ENCODE measurements at places on chromosomes 6 and 20. TPM values are rescaled to one million over a fixed set of nuclear protein-coding genes. Genes with fewer than 3 reads are reported as not detected.
A peak's percentile ranks its signal among the peaks of the same experiment; 100 is the strongest.

- no peaks in the 10 kb centered on the region for H3K27me3 ChIP-seq
- H3K4me3 ChIP-seq, result no peak overlapping the region
- H3K4me1 ChIP-seq, result no peaks in the 10 kb centered on the region
These were observed 4.5 kb downstream of the CCN6 start for GRCh38 chr6:112058243-112059032.

Gene DTD1
- total RNA-seq, result 35.6 TPM

DNA sequence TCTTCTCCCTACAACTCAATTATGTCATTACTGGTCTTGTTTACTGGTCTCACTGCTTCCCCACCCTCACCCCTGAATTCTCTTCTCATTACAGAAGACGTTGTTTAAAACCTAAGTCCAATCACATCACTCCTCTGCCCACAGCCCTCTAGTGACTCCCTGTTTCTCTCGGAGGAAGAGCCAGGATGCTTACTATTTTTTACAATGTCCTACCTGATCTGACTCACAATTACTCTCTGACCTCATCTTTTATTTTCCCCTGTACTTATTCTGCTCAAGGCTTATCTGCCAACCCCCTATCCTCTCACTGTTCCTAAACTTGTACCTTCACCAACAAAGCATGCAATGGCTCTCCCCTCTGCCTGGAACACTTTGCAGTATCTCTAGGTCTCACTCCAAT lies 400.4 kb upstream of the PTCHD4 start:
- H3K27ac ChIP-seq, result no peak overlapping the region
- no peaks in the 10 kb centered on the region for H3K36me3 ChIP-seq
- H3K4me3 ChIP-seq, result no peak overlapping the region
- no peaks in the 10 kb centered on the region for H3K4me1 ChIP-seq
- DNase-seq, result no peak

Gene HRH3
- not detected for total RNA-seq

Gene FERMT1
- total RNA-seq, result under 0.01 TPM

DNA sequence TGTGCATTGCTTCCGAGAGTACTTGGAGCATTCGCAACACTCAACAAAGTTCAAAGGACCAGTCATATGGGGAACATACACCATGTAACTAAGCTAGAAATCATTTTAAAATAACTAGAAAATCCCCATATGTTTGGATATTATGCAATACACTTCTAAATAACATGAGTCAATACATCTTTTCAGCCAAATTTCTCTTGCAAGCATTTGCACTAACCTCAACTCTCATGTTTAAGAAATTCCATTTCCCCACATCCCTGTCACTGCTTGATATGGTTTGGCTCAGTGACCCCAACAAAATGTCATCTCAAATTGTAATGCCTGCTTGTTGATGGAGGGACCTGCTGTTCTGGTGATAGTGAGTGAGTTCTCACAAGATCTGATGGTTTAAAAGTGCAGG lies 85.7 kb upstream of the CST7 start:
- no peaks in the 10 kb centered on the region for H3K27me3 ChIP-seq
- no peak overlapping the region for H3K4me3 ChIP-seq
- no peaks in the 10 kb centered on the region for H3K36me3 ChIP-seq

GRCh38 chr6:131136021-131136786 lies 937 bp downstream of the AKAP7 start:
- peak overlapping the region; percentile 82 for H3K4me3 ChIP-seq
- no peaks in the 10 kb centered on the region for H3K36me3 ChIP-seq
- DNase-seq, result peak; percentile 28
- peaks cover 4% of the 10 kb centered on the region for H3K4me1 ChIP-seq

DNA sequence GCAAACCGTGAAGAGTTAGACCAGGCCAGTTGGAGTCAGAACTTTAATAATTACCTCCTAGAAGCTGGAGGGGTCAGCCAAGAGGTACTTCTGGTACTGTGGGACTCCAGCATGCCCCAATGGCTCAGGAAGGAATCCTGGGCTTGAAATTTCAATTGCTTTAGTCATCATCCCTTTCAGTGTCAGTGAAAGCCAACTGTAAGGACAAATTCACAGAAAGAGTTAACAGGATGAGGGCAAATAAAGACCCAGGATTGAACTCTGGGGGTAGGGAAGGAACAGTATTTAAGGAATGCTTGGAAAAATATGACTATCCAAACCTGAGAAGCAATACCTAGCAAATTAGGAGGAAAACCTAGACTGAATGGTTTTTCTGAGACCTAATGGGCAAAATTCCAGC lies 735.1 kb upstream of the MARCKS start:
- no peak overlapping the region for H3K27ac ChIP-seq

DNA sequence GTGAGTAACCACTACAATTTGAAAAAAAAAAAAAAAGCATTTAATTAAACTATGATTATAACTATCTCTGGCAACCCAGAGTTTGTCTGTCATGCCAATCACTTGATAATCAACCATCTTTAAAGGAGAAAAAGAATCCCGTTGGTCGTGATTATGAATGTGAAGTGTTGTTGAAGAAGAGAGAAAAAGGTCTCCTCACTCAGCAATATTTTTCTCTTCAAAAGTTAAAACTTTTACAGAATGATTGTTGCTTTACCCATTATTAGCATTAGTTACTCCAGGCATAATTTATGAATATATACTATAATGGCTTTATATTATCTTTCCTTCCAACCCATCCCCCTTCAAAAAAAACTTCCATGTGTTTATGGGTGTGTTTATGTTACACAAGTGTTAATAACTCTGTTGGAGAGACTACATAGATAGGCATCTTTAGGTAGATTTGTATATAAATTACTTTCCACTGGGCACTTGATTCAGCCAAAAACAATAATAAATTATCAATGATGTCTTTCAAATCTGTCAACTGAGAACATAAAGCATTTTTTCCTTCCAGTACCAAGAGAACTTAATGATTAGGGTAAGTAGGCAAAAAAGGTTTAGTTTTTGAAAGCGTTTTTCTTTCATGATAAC lies 5.1 kb downstream of the BMP5 start:
- H3K36me3 ChIP-seq, result no peaks in the 10 kb centered on the region
- no peak overlapping the region for H3K4me3 ChIP-seq
- no peaks in the 10 kb centered on the region for H3K27me3 ChIP-seq
- no peak for DNase-seq
- H3K4me1 ChIP-seq, result no peaks in the 10 kb centered on the region

- H3K4me3 ChIP-seq, result no peak overlapping the region
- DNase-seq, result peak; percentile 22
- no peaks in the 10 kb centered on the region for H3K36me3 ChIP-seq
- no peaks in the 10 kb centered on the region for H3K27me3 ChIP-seq
- H3K4me1 ChIP-seq, result no peaks in the 10 kb centered on the region
These were observed 360.4 kb upstream of the JARID2 start for GRCh38 chr6:14885498-14885897.

- H3K27me3 ChIP-seq, result peaks cover 2% of the 10 kb centered on the region
- no peaks in the 10 kb centered on the region for H3K36me3 ChIP-seq
- H3K4me1 ChIP-seq, result no peaks in the 10 kb centered on the region
- no peak overlapping the region for H3K4me3 ChIP-seq
- no peak for DNase-seq
These were observed 6.8 kb downstream of the PROKR2 start for GRCh38 chr20:5309971-5310370.

Gene SOX18
- total RNA-seq, result 116 TPM

Gene KHDRBS2
- total RNA-seq, result 7.3 TPM

DNA sequence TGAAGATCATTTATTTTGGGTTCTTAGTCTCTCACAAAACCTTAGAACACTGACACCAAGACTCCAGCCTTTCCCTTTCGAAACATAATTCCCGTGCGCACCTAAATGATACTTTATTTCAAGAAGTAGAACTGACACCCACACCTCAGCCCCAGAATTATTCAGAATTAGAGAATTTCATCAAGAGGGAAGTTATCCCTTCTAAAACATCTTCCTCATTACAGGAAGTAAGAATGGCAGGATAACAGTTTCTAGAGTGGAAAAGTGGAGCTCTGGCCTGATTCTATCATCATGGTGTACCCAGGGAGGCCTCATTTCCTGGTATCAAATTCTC lies 1.4 kb upstream of the SRXN1 start:
- no peak overlapping the region for H3K27ac ChIP-seq
- no peaks in the 10 kb centered on the region for H3K4me1 ChIP-seq
- no peak for DNase-seq
- H3K27me3 ChIP-seq, result no peaks in the 10 kb centered on the region

GRCh38 chr6:135876058-135876457 lies 24.6 kb downstream of the PDE7B start:
- no peaks in the 10 kb centered on the region for H3K4me1 ChIP-seq
- no peaks in the 10 kb centered on the region for H3K36me3 ChIP-seq
- no peak for DNase-seq
- H3K27ac ChIP-seq, result no peak overlapping the region

Gene GTSF1L
- total RNA-seq, result not detected

DNA sequence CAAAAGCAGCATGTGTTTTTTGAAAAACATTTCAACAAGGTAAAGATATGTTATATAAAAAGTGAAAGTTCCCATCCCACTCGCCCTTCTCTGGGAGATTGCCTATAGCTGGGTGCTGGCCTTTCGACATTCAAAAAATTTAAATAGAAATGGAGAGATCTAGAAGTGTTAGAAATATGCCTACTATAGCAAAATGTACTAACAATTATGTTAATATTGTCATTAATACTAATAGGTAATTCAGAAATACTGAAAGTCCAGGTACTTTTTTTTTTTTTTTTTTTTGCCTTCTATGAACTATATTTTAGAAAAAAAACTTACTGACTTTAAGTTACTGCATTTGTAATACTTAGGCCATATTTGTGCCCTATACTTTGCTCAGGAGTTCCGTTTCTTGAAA lies 87.1 kb downstream of the SESN1 start:
- peak overlapping the region; percentile 60 for H3K4me3 ChIP-seq
- H3K27ac ChIP-seq, result peak overlapping the region; percentile 97
- no peak for DNase-seq
- H3K36me3 ChIP-seq, result no peaks in the 10 kb centered on the region
- no peaks in the 10 kb centered on the region for H3K27me3 ChIP-seq

DNA sequence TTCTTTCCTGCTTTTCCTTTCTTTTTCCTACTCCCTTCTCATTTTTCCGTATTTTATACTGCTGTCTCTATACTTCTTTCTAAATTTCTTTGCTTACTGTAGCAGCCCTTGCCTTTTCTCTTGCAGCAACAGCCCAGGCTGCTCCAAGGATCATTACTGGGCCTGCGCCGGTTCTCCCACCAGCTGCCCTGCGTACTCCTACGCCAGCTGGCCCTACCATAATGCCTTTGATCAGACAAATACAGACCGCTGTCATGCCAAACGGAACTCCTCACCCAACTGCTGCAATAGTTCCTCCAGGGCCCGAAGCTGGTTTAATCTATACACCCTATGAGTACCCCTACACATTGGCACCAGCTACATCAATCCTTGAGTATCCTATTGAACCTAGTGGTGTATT lies 148.8 kb downstream of the QKI start:
- no peaks in the 10 kb centered on the region for H3K36me3 ChIP-seq
- no peak for DNase-seq
- H3K4me1 ChIP-seq, result no peaks in the 10 kb centered on the region

- no peak overlapping the region for H3K4me3 ChIP-seq
- no peak overlapping the region for H3K27ac ChIP-seq
- no peaks in the 10 kb centered on the region for H3K27me3 ChIP-seq
- H3K36me3 ChIP-seq, result no peaks in the 10 kb centered on the region
- DNase-seq, result no peak
These were observed 270.7 kb upstream of the TAB2 start for GRCh38 chr6:149046822-149047246.

Gene ARG1
- total RNA-seq, result not detected

GRCh38 chr20:40682104-40682981 lies 6.7 kb downstream of the MAFB start:
- H3K4me3 ChIP-seq, result no peak overlapping the region
- no peak for DNase-seq
- H3K36me3 ChIP-seq, result no peaks in the 10 kb centered on the region
- no peak overlapping the region for H3K27ac ChIP-seq
- no peaks in the 10 kb centered on the region for H3K4me1 ChIP-seq
- no peaks in the 10 kb centered on the region for H3K27me3 ChIP-seq

Gene TSPO2
- total RNA-seq, result not detected

GRCh38 chr6:45630314-45630713 lies 252.6 kb upstream of the SUPT3H start:
- H3K36me3 ChIP-seq, result no peaks in the 10 kb centered on the region
- no peak for DNase-seq
- H3K27ac ChIP-seq, result no peak overlapping the region
- no peak overlapping the region for H3K4me3 ChIP-seq
- no peaks in the 10 kb centered on the region for H3K4me1 ChIP-seq

Gene LAMA2
- 154 TPM for total RNA-seq

- no peaks in the 10 kb centered on the region for H3K27me3 ChIP-seq
- DNase-seq, result no peak
These were observed 14.4 kb downstream of the DACT2 start for GRCh38 chr6:168305096-168305749.

Gene MYH7B
- total RNA-seq, result 0.41 TPM

- DNase-seq, result no peak
- no peaks in the 10 kb centered on the region for H3K4me1 ChIP-seq
- no peaks in the 10 kb centered on the region for H3K27me3 ChIP-seq
- H3K27ac ChIP-seq, result no peak overlapping the region
- H3K36me3 ChIP-seq, result no peaks in the 10 kb centered on the region
These were observed 374.3 kb upstream of the GJE1 start for GRCh38 chr6:141758430-141758829.

Gene NKAIN4
- total RNA-seq, result not detected

GRCh38 chr20:10963717-10964266 lies 290.0 kb upstream of the JAG1 start:
- no peaks in the 10 kb centered on the region for H3K36me3 ChIP-seq
- peak overlapping the region; percentile 30 for H3K27ac ChIP-seq
- H3K4me1 ChIP-seq, result no peaks in the 10 kb centered on the region
- no peaks in the 10 kb centered on the region for H3K27me3 ChIP-seq

DNA sequence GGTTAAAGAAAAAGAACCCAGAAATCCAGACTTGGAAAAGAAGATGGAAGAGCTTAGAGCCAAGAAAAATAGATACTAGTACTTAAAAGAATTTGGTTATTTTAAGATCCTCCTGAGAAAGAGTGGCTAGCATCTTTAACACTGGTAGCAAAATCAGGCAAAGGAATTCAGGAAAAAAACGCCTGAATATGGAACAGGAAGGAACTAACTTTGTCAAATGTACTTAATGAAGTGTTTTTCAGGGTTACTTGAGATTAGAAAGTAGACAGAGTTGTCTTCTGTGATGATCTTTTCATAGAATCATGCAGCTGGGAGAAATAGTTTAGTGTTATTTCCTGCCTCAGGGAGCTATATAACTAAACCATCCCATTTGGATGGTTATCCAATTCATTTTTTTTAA lies 50.8 kb upstream of the SASH1 start:
- H3K27me3 ChIP-seq, result no peaks in the 10 kb centered on the region
- no peak for DNase-seq
- no peak overlapping the region for H3K4me3 ChIP-seq
- no peaks in the 10 kb centered on the region for H3K4me1 ChIP-seq

Gene C6orf52
- not detected for total RNA-seq

GRCh38 chr6:5967594-5967993 lies 39.1 kb downstream of the NRN1 start:
- no peak for DNase-seq
- H3K4me3 ChIP-seq, result no peak overlapping the region
